Bronchial epithelial cell (primary cell): ENCODE measurements at places on chromosomes 1 and 21.
A peak's percentile ranks its signal among the peaks of the same experiment; 100 is the strongest.

GRCh38 chr21:46667741-46668380 is 32.4 kb downstream of the PRMT2 start:
- DNase-seq, result peak; percentile 30

GRCh38 chr1:19312782-19313635 is 883 bp downstream of the SLC66A1 start:
- peak; percentile 44 for DNase-seq

DNA sequence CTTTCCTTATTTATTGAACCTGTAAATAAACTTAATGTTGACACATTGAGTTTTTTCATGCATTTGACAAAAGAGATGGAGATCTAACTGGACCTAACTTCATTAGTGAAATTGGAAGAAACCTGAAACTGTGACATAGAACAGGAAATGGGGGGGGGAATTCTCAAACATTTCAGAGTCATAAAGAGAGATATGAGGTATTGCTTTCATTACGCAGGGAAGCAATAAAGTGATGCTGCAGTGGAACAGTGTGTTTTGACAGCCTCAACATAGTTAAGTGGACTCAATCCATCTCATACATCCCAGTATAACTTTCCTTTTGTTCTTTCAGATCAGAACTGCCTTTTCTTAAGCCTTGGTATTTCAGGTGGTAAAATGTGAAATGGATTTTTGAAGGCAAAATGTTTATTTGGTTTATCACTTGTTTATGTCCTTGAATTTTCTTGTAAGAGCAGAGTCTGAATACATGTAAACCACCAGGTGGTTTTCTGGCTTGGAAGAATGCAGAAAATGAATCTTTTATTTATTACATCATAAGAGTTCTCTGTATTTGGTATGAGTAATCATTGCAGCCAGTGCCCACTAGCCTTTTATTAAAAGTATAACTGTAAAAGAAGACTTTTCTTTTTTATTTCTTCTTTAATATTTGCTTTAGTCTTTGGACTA is 132.5 kb downstream of the ZNF326 start:
- DNase-seq, result peak; percentile 15

GRCh38 chr1:100101564-100101963 is 31.2 kb downstream of the SASS6 start:
- no peak for DNase-seq

- peak; percentile 100 for DNase-seq
Observed at GRCh38 chr1:202589190-202589930, 120.9 kb downstream of the SYT2 start.

GRCh38 chr1:244242446-244242845 is 191.4 kb downstream of the ZBTB18 start:
- no peak for DNase-seq

- DNase-seq, result no peak
Observed at GRCh38 chr1:230905733-230906132, 37.4 kb upstream of the C1orf198 start.

- peak; percentile 10 for DNase-seq
Observed at GRCh38 chr1:198838022-198838342, 199.1 kb downstream of the PTPRC start.

DNA sequence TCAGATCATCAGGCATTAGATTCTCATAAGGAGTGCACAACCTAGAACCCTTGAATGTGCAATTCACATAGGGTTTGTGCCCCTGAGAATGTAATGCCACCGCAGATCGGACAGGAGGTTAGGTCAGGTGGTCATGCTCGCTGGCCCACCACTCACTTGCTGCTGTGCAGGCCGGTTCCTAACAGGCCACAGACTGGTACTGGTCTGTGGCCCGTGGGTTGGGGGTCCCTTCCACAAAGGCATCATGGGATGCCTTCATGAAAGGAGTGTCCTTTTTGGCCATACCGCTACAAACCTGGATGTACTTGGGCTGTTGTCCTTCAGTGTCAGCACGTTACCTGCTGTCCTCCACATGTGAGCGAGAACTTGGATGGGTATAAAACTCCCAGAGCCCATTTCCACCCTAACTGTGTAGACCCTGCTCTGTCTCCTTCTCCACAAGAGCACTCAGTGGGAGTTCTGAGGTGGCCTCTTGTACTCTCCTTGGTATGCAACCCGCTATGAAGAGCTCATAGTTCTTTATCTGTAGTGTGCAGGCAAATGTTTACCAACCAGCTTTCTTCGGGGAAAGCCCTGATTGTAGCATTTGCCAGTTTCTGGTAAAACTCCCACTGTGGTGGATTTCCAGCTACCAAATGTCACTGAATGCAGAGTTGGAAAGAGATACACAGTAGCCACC is 41.7 kb upstream of the SLC19A1 start:
- no peak for DNase-seq

GRCh38 chr1:19476450-19477190 is 8.7 kb downstream of the CAPZB start:
- DNase-seq, result no peak

DNA sequence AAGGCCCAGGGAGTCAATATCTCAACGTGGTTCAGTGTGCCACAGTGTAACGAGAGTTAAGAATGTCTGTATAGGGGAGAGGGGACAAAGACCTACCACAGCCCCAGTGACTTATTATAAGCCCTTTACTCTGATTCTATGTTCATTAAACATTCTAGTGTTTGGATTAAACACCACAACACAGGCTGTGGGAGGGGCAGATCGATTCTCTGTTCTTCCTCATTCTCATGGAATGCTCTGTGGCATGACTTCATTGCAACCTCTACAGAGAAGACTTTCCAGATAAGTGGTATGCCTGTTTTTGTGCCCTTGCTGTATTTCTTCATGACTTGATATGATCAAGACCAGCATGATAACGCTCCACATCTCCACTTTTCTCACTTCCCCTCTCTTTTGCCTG is 39.0 kb upstream of the CD5L start:
- DNase-seq, result peak; percentile 18

DNA sequence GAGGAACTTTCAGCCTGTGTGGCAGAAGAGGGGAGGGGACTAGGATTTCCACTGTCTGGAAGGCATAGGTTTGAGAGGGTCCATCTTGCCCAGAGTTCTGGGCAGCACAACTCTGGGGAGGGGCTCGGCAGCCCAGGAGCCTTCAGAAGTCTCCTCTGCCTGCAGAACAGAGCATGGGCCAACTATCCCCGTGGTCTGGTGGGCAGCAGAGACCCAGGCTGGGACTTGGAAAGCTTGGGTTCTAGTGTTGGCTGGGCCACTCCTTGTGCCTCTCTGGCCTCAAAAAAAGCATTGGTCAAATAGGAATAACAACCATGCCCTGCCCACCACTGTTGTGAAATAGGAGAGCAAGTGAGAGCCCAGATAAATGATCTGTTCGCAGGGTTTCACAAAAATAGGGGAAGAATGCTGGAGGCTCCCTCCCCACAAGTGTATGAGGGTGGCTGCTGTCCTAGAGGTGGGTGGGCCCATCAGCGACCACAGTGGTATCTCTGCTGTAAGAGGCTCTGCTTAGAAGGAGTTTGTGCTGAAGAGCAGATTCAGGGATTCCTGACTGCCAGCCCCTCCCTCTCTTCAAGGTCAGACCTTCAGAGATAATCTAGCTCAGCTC is 8.9 kb downstream of the EPHA10 start:
- no peak for DNase-seq

DNA sequence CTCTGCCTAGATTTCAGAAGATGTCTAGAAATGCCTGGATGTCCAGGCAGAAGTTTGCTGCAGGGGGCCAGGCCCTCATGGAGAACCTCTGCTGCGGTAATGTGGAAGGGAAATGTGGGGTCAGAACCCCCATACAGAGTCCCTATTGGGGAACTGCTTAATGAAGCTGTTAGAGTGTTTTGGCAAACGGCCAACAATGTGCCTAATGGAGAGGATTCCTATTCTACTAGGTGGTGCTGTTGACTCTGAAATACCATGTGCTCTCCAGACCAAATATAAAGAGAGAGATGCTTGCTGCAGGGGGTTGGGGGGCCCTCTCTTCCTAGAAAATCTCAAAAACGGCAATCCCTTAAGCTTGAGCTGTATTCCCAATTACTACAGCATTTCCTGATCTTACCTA is 57.1 kb upstream of the DR1 start:
- peak; percentile 15 for DNase-seq

- DNase-seq, result peak; percentile 22
Observed at GRCh38 chr1:230171356-230172015, 104.4 kb downstream of the GALNT2 start.

DNA sequence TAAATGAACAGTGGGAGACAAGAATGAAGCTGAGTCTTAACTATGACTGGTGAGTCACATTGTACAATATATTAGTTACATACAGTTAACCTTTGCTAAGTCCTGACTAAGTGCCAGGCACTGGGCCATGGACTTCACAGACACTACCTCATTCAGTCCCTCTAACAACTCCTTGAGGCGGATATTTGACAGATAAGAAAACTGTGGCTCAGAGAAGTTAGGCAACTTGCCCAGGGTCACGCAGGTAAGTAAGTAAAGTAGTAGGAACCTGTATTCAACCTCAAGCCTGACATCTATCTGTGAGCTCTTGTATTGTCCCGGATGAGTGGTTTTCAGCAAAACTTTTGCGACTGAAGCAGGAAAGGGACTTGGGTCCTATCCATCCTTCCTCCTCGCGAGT is 62.1 kb downstream of the GNG12 start:
- DNase-seq, result peak; percentile 100

- peak; percentile 23 for DNase-seq
Observed at GRCh38 chr1:145805057-145805456, 18.8 kb downstream of the RNF115 start.

GRCh38 chr1:1535201-1536018 is 5.0 kb downstream of the TMEM240 start:
- no peak for DNase-seq

- no peak for DNase-seq
Observed at GRCh38 chr1:242201090-242201489, 202.2 kb upstream of the MAP1LC3C start.

- DNase-seq, result no peak
Observed at GRCh38 chr1:1219341-1219740, 5.4 kb upstream of the TNFRSF4 start.

DNA sequence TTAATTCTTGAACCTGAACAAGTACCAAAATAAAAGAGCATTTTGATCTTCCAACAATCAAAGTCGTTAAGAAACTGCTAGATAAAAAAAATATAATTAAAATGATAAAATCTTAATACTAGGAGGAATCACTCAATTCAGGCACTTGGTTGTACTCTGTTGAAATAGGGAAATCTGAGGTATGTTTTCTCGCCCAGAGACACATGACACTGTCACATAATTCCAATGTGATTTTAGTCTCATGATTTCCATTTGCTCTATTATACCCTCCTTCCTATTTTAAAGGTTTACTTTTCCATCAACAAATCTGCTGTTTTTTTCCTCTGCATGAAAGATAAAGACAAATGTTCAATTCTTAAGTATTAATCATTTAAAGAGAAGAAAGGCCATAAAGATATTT is 97.6 kb downstream of the ZZZ3 start:
- no peak for DNase-seq

- DNase-seq, result no peak
Observed at GRCh38 chr1:65176591-65176990, 28.6 kb downstream of the AK4 start.

- DNase-seq, result peak; percentile 23
Observed at GRCh38 chr1:74767490-74767889, 34.5 kb downstream of the TYW3 start.

GRCh38 chr21:20004367-20004766 is 993.8 kb upstream of the NCAM2 start:
- DNase-seq, result no peak

DNA sequence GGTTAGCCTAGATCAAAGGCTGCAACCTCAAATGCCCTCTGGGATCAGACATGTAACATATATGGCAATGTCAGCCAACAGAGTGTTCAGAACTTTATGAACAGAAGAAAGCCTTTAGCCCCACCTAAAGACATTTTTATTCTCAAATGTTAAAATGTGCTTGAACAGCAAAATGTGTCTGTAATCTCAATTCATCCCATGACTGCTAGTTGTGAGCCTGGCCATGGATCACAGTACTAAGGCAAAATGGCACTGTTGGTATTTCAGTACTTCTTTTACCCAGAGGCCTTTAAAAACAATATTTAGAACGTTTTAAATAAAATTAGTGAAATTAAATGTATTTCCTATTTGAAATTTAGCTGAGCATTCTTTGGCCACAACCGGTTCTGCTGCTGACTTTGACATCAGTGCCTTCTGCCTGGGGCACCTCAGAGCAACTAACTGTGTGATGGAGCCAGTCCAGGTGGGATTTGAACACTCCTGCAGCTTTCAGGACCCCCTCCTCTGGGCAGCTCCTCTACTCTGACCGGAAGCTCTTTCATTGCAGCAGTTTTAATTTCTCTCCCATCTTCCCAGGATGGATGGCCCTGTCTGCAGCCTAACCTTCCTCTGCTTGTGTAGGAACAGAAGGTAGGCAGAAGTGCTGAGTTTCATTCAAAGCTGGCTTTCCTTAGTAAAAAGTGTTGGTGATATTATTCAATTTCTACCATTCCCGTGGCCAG is 68.3 kb upstream of the NFIA start:
- no peak for DNase-seq

DNA sequence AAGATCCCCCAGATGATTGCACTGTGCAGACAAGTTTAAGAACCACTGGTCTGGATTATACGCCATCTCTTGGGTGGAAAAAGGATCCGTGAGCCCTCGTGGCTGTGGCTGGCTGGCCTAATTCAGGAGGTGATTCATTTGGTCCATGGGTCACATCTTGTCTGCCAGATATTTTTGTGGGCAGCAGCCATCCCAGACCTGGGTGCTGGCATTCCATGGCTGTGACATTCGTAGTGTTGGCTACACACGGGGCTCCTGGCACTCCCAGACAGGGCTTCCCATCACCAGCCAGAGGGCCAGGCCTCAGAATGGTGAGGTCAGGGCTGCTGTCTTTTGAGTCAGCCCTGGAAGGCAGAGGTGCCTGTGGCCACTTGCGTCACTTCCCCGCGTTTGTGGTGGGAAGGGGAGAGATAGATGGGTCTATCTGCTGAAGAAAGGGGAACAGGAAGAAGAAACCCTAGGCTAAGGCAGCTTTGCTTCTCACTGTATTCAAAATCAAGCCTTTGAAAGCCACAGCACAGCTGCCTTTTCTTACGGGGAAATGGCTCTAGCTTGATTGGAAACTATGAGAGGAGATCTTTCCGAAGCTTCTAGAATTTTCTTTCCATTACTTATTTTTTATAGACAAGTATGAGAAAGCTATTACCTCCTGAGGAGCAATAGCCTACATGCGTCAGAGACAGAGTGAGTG is 32.4 kb downstream of the EIF2D start:
- no peak for DNase-seq

- no peak for DNase-seq
Observed at GRCh38 chr1:98077691-98078090, 156.9 kb upstream of the DPYD start.

- DNase-seq, result no peak
Observed at GRCh38 chr1:147683163-147683763, 12.9 kb upstream of the ACP6 start.

GRCh38 chr1:45621501-45621836 is 2.4 kb downstream of the CCDC17 start:
- DNase-seq, result no peak

DNA sequence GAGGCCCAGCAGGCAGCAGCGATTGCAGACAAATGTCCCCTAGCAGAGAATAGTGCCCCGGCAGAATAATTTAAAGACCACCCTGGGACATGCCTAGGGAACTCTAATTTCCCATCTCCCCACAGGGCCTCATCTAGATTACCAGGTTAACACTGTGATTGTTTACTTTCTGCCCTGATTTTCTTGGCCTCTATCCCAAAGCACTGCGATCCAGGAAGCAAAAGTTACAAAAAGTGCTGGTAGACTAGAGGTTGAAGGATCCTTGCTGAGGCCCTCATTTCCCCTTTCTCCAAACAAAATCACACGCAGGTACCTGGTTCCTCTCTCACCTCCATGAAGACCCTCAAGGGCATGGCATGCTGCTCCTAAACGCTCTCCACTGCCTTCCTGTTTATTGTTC is 229.7 kb downstream of the C1orf94 start:
- DNase-seq, result no peak

GRCh38 chr1:47687631-47688460 is 250.0 kb downstream of the FOXD2 start:
- DNase-seq, result no peak
